Esophagus squamous epithelium (tissue), 5 donors: ENCODE measurements at places on chromosomes 2 and 18.

GRCh38 chr18:7452331-7452730, 114.8 kb upstream of the PTPRM start:
- no peak for DNase-seq

DNA sequence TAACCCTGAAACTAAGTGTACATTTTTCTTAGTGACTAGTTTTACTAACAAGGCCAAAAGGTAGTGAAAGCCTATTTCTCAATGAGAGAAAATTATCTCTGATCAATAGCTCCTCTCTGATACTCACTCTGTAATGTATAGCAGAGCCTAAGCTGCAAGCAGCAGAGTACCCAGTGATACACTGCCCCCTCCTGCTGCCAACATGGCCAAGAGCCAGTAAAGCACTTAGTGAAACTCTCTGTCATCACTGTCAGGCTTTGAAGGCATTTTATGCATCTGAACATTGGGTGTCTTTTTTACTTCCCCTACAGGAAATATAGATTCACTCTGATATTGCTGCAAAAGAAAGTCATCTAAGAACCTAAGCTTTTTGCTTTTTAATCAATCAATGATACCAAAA, 784.1 kb upstream of the CDH7 start:
- no peak for DNase-seq

DNA sequence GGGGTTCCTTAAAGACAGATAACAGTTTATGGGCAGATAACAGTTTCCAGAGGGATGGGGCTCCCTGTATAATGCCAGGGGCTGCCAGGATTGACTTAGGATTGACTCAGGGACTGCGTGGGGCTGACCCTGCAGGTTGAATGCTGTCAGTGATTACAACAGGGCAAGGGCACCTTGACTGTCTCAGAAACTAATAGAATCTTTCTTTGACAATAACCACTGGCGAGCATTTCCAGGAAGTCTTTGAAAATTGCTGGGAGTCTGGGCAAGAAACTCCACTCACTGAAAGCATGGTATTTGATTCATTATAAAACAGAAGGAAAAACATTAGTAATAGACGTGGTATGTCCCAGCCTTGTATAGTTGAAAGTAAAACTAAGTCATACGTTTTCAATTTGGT, 101.0 kb downstream of the GPD2 start:
- no peak for DNase-seq

DNA sequence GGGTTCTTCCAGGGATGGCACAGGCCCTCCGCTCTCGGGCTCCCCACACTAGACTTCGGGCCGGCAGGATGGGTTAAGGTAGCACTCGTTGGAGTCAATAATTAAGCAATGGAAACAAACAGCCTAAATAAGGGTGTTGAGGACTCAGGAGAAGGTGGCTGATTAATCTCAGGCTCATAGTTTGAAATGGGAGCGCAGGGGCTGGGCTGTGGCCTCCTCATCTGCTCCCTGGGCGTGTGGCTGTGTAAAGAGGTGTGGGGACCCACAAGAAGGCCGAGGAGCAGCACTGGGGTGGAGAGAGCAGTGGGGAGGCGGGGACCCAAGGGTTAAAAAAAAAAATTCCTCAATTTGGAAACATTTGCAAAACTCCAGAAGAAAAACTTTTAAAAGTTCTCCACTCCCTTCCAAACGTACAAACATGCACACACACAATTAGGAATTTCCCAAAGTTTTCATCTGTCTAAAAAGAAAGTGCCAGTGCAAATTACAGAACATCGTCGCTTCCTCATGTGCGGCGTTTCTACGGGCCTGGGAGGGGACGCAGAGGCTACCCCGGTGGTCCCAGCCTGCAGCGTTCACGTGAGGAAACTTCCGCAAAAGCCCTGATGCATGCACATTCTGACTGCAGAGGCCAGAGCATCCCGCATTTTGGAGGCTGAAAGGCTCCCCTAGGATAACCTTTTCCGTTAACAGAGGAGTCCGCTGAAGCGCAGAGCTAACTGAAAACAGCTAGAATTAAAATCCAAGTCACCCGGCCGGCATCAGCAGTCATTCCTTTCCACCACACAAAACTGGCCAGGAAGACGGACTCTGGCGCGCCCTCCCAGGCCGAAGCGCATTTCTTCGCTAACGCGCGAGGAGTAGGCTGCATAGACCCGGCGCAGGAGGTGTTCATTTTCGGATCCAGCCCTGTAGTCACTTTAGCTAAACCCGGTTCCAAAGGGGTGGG, 1.0 kb upstream of the TUBB6 start:
- no peak for DNase-seq

DNA sequence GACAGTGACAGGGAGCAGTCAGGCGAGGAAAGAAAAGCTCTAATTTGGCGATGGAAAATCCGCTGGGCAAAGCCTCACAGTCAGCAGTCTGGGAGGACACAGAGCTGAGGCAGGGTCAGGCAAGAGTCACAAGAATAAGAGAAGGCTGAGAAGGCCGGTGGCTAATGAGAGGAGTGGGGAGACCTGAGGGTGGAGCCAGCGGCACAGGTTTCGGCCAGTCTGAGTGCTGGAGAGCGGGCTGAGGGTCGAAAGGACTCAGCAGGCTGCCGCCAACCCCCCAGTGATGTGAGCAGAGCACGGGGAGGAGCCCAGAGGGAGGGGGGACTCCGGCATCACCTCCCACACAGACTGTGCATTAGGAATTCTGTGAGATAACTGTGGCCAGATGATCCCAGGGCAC, 500.6 kb upstream of the MYT1L start:
- no peak for DNase-seq

DNA sequence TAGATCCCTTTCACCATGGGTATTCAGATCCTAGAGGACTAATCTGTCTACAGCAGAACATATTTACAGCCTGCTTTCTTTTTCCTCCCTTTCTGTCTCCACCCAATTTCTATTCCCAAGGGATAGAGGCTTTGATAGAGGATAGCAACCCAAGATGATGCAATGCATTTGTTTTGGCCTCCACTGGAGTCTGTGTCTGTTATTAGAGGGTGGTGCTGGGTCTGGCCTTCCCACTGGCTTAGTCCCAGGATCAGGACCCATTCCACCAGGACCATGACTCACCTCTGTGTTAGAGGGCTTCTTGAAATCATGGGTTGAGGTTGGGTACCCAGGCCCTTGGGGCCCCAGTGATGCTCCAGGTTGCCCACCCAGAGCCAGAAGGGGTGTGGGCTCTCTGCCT, 239.7 kb upstream of the TNP1 start:
- DNase-seq: no peak

GRCh38 chr2:30679426-30680088, 127.7 kb downstream of the CAPN13 start:
- DNase-seq: no peak

GRCh38 chr18:21747764-21748693, 7.4 kb downstream of the MIB1 start:
- DNase-seq: no peak

GRCh38 chr2:144115739-144116291, 404.1 kb downstream of the ZEB2 start:
- DNase-seq: no peak

GRCh38 chr2:127024769-127025358, 82.1 kb downstream of the BIN1 start:
- no peak for DNase-seq

GRCh38 chr2:60500861-60501260, 52.6 kb downstream of the BCL11A start:
- no peak for DNase-seq

GRCh38 chr2:99554871-99555270, 65.1 kb upstream of the REV1 start:
- no peak for DNase-seq

DNA sequence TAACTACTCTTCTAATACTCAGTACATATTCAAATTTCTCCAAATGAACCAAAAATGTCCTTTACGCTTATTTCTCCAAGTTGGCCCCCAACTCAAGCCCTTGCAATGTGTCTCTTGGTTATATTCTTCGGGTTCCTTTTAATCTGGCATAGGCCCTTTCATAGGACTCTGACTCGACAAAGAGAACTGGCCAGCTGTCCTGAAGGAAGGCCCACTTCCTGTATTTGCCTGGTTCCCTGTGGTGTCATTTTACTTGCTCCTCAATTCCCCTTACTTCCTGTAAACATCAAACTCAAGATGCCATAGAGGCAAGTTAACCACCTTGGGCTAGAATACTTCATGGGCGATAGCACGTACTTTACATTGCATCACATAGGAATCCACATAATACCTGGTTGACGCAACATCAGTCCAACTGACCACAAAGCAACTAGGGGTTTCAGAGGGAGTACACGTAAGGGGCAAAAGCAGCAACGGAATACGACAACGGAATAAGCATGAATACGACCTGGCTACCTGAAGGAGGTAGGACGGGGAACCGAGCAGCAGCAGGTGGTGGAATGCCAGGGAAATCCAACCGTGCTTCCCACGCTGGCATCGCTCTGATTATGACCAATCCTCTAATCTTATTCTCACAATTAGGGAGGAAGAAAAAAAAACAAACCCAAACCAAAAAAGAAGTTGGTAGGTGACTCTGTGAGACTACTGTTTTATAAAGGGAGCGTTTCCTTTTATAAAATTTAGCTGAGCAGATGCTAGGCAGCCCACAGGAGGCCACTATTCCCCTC, 823 bp upstream of the GORASP2 start:
- DNase-seq: no peak

- DNase-seq: no peak
These were observed 711 bp downstream of the SFXN5 start for GRCh38 chr2:73070643-73071359.

DNA sequence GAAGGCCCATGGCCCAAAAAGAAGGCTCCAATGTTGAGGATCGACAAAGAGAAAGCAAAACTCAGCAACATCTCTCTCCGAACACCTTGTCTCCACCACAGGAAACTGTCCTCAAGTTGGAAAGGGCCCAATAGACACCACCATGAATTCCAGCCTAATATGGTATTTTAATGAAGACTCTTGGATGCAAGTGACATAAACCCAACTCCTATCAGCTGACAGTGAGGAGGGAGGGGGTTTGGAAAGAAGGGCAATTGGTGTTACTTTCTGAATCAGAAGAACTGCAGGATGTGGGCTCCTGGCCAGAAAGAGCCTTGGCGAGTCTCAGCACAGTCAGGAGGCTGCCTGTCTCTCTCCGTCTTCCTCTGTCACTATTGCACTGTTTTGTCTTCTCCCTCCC, 40.3 kb upstream of the SIGLEC15 start:
- DNase-seq: no peak

DNA sequence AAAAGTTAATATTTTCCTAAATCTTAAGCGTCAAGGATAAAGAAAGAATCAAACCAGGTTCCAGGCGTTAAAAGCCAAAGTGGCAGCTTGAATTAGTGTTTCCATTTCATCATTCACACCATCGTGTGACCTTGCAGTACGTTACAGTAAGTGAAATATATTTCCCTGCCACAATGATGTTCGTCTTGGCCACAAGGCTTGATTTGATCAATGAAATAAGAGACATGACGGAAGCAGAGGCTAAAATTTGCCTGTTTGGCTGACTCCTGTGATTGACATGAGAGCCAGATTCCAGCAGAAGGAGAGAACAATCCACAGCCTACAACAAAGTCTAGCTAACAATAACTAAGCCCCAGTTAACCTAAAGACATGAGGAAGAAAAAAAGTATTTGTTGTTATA, 62.0 kb downstream of the ASXL2 start:
- DNase-seq: no peak

- no peak for DNase-seq
These were observed 107.9 kb downstream of the CABLES1 start for GRCh38 chr18:23243178-23243577.

GRCh38 chr2:239929504-239929903, 95.6 kb downstream of the NDUFA10 start:
- no peak for DNase-seq

GRCh38 chr2:178747767-178748166, 59.5 kb downstream of the TTN start:
- no peak for DNase-seq

DNA sequence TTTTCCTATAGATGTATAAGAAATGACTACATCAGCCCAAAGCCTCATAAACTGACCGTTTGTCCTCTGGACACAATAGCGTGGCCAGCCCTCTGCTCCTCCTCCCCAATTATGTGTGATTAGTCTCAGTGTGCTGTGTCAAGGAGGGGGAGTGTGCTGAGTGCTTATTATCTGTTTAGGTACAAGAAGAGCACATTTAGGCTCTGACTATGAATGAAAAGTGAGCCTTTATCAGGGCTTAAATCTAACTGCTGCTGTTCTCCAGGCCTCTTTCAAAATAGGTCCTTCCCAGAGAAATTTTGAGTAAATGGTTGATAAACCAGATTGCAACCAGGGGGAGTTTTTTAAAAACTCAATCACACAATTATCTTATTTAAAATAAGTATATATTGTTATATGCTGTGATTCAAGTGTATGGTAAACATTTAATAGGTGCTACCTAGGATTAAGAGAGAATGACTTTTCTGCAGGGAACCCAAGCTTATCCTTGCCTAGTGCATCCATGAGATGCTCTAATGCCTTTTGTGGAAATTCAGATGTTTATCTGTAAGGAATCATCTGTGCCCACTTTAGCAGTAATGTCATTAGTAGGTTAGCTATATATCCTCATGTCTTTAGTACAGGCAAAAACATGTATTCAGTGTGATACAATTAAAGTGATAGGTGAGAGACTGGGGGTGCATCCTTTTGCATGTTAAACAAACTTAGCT, 168.7 kb upstream of the SIX3 start:
- DNase-seq: no peak

DNA sequence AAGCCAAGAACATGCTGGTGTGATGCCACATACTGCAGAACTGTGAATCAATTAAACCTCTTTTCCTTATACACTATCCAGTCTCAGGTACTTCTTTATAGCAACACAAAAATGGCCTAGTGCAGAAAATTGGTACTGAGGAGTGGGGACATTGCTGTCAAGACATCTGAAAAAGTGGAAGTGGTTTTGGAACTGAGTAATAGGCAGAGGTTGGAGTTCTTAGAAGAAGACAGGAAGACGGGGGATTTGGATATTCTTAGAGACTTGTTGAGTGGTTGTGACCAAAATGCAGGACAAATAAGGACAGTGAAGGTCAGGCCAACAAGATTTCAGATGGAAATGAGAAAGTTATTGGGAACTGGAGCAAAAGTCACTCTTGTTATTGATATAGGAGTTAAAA, 31.3 kb upstream of the CDH2 start:
- no peak for DNase-seq

- no peak for DNase-seq
These were observed 252.1 kb downstream of the ZNF521 start for GRCh38 chr18:25099895-25100294.

GRCh38 chr2:125839945-125840344, 816.0 kb upstream of the GYPC start:
- DNase-seq: no peak

DNA sequence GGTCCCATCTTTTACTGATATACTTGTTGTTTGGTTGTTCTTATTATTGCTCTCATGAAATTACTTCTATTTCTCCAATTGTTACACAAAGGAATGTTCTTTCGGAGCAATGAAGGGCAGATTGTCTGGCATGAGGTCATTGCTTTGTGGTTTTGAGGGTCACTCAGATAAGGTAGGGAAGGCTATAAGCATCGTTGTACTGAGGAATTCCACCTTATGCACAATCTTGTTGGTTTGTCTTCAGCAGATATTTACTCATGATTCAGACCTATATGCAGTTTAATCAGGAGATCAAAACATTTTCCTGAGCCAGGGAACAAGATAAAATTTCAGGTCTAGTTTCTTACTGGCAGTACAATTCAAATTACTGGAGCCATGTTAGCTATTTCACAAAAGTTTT, 163.0 kb upstream of the SPHKAP start:
- DNase-seq: no peak
